CD4-positive, alpha-beta T cell treated with Interleukin-17A for 1 hour (primary cell): ENCODE measurements at places on chromosomes 3 and 15.
A peak's percentile ranks its signal among the peaks of the same experiment; 100 is the strongest.

- DNase-seq, result no peak
Measured at GRCh38 chr3:42094691-42095391, 3.7 kb downstream of the TRAK1 start.

- no peak for DNase-seq
Measured at GRCh38 chr15:76991741-76992645, 2.9 kb upstream of the PSTPIP1 start.

DNA sequence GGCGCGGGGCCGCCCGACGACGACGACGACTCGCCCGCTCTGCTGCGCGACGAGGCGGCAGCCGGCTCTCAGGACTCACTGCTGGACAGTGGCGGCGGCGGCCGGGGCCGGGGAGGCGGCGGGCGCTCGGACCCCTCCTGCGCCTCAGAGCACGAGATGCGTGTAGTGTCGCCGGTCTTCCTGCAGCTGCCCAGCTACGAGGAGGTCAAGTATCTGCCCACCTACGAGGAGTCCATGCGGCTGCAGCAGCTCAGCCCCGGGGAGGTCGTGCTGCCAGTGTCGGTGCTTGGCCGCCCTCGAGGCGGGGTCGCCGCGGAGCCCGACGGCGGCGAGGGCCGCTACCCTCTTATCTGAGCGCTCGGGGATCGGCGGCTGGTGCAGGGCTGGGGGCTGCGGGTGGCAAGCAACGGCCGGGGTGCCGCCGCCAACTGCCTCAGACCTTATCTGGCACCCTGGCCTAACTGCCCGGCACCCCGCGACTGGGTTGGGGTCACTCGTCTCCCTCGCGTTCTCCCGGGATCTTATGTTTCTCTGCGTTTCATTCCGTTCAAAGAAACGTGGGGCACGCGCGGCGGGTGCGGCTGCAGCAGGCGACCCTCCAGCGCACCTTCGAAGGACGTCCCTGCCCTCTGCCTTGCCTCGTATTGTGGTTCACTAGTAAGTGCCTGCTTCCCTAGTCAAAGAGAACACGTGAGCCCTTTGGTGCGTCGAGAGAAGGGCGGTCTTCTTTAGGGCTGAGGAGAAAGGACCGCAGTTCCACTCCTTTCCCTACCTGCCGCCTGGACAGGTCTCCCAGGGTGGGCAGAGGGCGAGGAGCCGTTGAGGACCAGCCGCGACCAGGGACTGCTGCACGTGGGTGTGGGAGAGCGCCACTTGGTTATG, 1.0 kb downstream of the C3orf80 start:
- DNase-seq, result no peak

- peak; percentile 49 for DNase-seq
Measured at GRCh38 chr3:133662278-133662651, 524 bp upstream of the TOPBP1 start.

DNA sequence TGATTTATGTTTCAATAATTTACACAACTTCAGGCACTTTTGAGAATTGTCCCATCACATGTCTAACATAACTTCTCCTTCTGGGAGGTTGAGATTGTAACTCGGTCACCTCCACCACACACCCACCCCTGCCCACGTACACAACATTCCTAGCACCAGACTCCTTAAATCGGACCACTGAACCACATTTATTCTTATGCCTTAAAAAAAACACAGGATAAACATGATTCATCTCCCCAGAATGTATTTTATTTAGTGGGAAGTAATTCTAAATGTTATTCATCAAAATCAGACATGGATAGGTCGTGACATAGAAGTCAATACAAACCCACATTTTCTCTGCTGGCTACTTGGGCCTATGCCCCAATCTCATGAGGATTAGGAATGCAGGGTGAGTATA, 3.0 kb downstream of the SNTN start:
- no peak for DNase-seq

- peak; percentile 55 for DNase-seq
Measured at GRCh38 chr15:67240235-67241131, 14.0 kb downstream of the AAGAB start.

DNA sequence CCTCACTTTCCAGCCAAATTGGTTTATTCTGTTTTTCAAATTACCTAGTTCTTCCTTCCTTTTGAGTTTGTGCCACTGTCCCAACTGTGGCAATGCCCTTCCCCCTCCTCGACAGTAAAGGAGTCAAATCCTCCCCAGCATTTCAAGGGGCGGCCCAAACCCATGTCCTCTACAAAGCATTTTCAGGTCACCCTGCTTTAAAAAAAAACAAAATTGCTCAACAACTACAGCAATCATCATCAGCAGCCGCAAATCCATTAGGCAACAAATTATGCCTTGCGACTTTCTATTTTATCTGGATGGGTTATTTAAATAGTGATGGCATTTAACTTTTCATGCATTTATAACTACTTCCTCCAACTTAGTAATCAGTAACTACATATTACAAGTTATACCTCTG, 32.7 kb downstream of the PLD1 start:
- DNase-seq, result no peak

- DNase-seq, result no peak
Measured at GRCh38 chr3:100875239-100875638, 118.0 kb downstream of the ABI3BP start.

DNA sequence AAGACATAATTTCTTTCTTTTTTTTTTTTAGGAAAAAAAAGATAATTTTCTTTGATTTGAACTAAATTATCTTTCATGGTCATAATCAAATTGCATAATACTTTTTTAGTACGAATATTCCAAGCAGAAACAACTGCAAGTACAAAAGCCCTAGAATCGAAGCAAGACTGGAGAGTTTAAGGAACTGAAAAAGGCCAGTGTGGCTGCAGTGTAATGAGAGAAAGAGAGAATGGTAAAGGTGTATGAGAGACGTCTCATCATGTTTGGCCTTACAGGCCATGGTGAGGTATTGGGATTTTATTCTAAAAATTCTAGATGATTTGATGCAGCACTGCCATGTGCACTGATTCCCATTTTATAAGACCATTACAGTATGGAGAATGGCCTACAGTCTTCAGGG, 180.9 kb downstream of the SUCNR1 start:
- DNase-seq, result no peak

DNA sequence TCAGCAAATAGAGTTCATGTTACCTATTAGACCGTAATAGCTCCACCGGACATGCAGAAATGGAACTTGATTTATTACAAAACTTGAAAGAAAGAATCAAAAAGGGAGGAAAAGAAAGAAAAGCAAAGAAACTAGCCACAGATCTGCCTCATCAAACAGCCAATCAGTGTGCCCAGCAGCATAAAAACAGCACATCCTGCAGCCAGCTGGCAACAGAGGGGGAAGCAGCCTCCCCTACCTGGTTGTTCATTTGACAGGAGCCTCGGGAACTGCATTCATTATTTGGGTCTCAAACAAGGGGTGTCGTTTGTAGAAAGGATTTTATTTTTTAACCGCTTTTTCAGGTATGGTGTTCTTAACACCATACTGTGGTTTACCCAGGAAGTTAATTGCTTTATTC, 181.5 kb upstream of the TOPAZ1 start:
- no peak for DNase-seq

GRCh38 chr3:35565048-35565447, 74.3 kb upstream of the ARPP21 start:
- DNase-seq, result no peak

GRCh38 chr3:126134219-126134975, 46.0 kb downstream of the ALDH1L1 start:
- peak; percentile 37 for DNase-seq

- no peak for DNase-seq
Measured at GRCh38 chr15:66650433-66650832, 51.6 kb upstream of the SMAD6 start.

GRCh38 chr3:49023775-49024174, 1.9 kb downstream of the NDUFAF3 start:
- no peak for DNase-seq

- DNase-seq, result no peak
Measured at GRCh38 chr3:179732661-179733348, 80.0 kb downstream of the USP13 start.

DNA sequence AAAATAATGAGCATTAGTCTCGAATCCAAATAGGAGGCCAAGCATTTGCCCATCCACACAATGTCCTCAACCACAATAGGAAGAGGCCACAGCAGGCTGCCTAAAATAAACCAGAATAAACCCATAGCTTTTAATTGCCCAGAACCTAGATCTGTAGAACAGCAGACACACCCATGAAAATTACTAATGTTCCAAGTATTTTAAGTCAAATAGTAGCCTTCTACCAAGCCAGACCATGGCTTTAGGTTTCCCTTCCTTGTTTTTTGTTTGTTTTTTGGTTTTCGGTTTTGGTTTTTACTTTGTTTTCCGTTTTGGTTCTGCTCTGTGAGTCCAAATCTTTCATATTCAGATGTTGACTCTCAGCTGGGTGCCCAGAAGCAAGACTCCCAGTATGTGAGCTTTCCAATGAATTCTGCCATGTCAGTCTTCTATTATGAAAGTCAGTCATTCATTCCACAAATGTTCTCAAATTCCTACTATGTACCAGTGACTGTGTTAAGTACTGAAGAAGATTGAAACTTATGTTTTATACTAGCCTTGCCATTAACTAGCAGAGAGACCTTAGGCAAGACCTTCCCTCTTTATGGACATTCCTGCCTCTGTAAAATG, 57.8 kb upstream of the BOC start:
- DNase-seq, result no peak

GRCh38 chr15:83723216-83723615, 69.3 kb downstream of the ADAMTSL3 start:
- DNase-seq, result no peak

- no peak for DNase-seq
Measured at GRCh38 chr3:152307829-152308474, 39.2 kb downstream of the MBNL1 start.

DNA sequence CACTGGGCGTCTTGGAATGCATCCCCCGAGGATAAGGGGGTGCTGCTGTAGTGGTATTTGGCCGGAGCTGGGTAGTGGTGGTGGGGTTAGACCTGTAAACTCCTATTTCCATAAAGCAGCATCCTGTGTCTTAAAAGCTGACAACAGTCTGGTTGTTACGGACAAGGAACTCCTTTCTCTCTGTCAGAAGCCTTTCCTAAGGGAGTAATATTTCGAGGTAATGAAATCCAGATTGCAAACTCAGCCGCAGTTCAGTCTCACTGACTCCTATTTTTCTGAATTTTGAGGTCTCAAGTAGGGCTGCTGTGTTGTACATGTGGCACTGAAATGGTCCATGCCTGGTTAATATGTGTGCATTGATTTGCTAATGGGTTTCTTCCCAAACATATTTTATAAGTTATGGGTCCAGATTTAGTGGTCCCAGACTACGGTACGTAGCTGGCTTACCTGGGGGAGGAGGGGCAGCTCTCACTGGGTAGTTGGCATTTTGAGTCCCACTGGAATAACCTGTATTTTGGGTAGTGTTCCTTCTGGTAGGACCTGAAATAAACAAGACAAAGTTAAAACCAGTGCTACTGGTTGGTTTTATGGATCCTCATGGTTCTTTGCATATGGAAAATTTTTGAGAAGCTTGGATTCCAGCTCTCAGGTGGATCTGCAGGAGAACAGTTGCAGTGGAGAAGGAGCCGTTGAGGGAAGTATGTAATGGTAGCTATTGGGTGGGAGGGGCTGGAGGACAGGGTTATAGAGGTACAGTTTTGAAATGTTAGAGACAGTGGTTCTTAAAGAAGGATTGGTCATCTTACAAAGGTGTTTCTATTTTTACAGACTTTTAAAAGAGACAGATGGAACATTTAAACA, 48.6 kb upstream of the LDHAL6B start:
- DNase-seq, result no peak

- peak; percentile 19 for DNase-seq
Measured at GRCh38 chr3:125022206-125022605, 33.6 kb downstream of the HEG1 start.

GRCh38 chr15:25880411-25880810, 17.3 kb upstream of the ATP10A start:
- no peak for DNase-seq

DNA sequence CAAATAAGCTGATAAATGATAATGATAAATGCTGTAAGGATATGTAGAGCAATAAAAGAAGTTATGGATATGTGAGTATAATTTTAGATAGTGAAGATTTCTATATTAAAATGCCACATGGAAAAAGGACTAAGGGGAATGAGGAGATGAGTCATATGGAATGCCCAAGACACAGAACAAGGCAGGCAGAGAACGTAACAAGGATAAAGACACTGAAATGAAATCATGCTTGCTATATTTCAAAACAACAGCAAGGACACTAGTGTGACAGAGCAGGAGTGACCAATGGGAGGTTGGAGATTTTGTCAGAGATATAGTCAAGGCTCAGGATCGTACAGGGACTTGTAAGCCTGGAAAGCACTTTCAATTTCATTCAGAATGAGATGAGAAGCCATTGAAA, 621.5 kb upstream of the SEMA6D start:
- no peak for DNase-seq

GRCh38 chr3:12972781-12973702, 100.2 kb downstream of the IQSEC1 start:
- no peak for DNase-seq

DNA sequence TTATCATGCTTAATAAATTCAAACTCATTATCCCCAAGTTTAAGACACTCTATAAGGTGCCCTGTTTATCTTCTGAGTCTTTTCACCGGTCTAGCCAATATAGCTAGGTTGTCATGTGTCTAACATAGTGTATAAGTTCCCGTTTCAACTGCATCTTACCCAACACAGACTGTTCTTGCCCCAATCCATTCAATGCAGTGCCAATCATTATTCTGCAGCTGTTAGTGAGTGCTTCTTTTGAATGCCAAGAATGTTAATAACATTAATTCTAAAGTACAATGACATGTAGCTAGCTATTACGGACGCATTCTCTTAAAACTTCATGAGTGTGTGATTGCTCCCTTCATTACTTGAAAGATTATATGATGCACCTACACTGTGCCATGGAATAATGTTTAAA, 646.4 kb upstream of the NR2F2 start:
- DNase-seq, result no peak

- DNase-seq, result no peak
Measured at GRCh38 chr3:149585401-149585726, 72.5 kb downstream of the WWTR1 start.

DNA sequence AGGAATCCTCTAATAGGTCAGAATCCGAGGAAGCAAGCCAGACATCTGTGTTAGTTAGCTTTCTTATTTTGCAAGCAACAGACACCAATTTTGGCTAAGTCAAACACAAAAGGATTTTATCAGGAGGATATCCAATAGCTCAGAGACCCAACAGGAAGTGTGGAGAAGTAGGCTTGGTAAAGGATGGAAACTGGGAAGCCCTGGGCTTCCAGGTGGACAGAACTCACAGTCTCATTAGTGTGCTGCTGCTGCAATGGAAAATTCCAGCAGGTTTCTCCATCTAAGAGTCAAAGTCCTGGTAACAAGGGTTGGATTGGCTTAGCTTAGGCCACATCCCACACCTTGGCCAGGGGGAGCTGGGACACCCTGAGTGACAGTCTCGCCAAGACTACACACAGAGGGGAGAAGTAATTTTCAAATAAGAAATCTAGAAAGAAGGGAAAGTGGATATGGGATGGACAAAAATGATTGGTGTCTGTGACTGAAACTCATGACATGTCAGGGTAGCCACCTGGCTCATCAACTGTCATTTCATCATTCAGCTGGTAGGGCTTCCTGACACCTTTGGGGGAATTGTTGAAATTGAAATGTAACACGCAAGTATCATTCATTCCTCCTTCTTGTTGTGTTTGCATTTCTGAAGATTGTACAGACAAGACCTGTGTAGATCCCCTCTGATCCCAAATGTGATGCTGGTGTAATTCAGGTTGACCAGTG, 158.6 kb downstream of the THSD4 start:
- no peak for DNase-seq

- DNase-seq, result no peak
Measured at GRCh38 chr3:20310629-20311028, 124.6 kb upstream of the SGO1 start.
